ENCODE measurements at places on chromosomes 12 and 14.

DNA sequence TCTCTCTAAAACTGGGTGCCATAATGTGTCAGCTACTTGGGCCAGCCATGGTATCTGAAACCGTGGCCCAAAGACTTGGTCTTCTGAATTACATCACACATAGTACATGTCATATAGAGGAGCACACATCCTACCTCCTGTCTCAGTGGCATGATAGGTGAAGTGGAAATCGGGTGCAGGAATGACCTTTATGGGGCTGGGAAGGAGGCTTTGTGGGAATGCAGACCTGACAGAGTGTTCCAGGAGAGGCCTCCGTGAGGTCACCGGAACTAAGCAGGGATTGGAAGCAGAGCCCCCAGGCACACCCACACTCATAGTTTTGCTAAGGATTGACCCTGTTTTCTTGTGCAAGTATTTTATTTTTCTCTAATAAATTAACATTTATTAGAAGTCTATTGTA, 82.6 kb downstream of the NTF3 start:
- no peak for DNase-seq

- no peak for DNase-seq
Observed at GRCh38 chr12:50188241-50188781, 21.1 kb upstream of the CERS5 start.

DNA sequence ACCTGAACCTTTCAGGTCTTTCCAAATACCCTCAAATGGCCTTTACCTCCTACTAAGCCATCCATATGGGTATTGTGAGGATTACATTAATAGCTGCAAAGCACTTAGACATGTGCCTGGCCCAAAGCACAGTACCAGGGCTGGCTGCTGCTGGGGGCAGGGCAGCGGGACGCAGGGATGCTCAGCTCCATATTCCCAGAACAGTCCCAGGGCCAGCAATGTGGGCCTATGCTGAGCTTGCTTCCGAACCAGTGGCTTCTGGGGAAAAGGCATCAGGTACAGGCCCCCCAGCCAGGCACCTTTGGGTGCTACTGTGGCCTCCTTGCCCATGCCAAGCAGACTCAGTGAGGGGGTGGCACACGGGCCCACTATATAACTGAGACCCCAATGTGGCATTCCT, 10.4 kb downstream of the ACTN1 start:
- DNase-seq: no peak

DNA sequence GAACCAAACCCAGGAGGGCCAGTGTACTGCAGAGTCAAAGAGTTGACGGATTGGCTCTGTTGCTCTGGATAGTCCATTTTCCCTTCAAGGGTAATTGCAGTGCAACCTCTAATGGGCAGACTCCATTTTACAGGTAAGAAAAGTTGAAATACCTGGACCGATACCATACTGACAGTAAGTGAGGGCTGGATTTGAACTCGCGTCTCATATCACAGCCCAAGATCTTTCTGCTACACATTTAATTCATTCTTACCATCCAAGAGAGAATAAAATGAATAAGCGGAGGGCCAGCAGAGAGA, 356 bp upstream of the ZC3H14 start:
- no peak for DNase-seq

DNA sequence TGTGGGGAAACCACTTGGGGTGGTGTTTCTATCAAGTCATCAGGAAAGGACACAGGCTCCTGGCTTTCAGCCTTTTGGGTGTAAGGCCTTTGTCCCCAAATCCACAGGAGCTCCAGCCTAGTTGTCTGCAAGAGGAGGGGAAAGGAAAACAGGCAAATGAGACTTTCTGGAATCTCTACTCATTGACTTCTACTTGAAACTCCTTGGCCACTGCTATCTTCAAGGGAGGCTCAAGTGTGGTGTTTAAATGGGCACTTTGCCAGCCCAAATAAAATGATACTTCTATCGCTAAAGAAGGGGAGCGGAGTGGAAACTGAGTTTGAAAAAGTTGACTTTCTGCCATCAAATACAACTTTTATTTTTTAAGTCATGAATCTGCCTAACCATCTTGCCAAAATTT, 445.9 kb upstream of the RGS6 start:
- DNase-seq: no peak

- DNase-seq: peak; percentile 47
Observed at GRCh38 chr12:55720894-55721444, 776 bp downstream of the RDH5 start.

GRCh38 chr12:96352161-96352835, 47.9 kb downstream of the CDK17 start:
- no peak for DNase-seq

DNA sequence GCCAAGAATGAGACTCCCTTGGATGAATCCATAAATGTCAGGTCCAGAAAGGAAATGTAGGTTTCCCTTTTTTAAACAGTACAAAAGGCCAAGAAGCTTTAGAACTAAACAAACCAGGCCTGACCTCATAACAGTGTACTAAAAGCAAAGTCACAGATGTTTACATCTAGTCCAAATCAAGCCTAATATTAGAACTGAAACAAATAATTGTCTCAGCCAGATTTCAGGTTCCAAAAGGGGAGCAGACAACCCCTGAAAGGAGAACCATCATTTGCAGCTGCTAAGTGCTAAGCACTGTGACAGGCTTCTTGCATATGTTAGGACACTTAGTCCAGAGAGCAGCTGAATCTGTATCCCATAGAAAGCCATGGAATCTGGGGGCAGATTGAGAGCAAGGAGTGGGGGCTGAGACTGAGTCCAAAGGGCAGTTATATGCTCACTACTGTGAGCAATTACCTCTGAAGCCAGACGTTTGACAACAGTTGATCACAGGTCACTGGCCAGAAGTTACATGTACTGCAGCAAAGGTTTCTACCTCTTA, 90.1 kb downstream of the STXBP6 start:
- DNase-seq: no peak

DNA sequence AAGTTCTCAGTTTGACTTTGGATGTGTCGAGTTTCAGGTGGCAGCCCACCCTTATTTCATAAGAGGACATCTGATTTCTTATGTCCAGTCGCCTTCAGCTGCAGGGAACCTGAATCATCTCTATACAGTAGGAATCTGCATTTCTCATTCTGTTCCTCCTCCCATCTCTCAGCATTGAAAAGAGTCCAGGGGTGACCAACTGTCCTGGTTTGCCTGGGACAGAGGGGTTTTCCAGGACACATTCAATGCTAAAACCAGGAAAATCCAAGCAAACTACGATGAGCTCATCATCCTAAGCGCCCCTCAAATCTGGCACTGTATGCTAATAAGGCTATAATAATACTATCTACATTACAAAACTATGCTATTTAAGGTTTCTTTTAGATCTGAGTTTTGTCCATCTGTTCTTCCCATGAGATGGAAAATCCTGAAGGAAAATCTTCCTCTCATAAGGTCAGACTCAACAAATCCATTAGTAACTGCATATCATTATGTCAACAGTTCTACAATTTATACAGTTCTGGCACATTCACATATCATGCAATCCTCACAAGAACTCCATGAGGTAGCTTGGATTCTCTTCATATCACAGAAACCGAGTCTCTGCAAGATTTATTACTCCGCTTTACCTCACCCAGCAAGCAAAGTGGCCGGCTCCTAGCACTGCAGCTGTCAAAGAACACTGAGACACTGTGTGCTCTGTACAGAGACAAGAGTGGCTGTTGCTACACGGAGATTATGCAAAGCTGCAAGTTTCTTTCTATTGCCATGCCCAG, 15.6 kb upstream of the CALM1 start:
- DNase-seq: no peak

DNA sequence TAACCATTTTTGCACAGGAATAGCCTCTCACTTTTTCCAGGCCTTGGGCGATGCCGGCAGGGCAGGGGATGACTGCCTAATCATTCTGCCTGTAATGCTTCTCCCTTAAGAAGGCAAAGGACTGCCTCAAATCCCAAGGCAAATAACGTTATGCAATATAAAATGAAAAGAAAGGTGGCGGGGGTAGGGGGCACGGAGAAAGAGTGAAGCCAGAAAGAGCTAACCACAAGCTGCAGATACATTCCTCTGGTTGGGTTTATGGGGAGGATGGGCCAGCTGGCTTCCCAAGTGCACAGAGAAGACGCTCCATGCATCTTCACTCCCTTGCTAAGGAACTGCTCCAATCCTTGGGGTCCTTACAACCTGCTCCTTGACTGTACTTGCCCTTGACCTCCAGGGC, 229.5 kb downstream of the FOXN3 start:
- DNase-seq: no peak

DNA sequence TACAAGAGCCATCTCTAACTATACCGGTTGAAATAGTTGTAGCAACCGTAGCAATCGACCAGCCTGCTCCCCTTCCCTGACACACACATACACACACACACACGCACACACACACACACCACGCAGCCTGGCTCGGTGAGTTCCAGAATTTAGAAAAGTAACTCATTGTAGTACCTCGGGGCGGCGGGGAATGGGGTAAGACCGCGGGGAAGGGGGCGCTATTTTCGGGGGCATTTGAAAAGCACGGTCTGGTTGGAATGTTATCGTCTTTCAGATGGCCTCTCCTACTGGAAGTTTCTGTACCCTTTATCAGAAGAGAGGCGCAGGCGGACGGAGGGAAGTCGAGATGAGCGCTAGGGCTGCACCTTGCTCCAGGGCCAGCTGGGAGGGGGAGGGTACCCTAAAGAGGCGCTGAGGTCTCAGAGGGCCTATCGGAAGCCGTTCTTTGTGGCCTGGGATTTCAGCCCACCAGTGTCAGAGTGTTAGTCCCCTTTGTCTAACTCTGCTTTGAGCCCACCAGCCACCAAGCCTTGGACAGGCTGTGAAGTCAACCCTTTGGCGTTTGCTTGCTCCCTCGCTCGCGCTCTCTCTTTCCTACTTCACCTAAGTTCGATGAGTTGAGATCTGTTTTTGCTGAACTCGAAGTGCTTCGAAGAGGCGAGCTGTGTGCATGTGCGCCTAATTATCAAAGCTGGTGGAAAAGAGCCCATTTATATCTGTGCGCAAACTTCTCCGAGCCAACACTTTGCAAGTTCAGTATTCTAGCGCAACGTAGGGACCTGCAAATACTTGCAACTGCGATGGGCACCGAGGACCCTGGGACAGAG, 837 bp downstream of the COL2A1 start:
- DNase-seq: no peak

DNA sequence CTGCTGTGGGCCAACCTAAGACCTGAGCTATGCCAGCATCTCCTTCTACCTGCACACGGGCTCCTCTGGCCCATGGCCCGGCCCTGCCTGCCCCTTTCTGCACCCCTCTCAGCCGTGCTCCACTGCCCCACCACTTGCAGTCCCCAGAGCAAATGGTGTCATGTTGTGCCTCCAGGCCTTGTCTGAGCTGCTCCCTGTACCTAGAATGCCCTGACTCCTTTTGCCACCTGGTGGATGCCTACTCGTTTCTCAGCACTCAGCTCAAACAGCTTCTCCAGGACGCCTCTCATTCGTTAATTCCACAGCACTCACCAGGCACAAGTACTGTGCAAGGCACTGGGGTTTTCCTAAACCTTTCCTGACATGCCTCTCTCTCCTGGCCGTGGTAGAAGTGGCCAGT, 63.2 kb upstream of the PNMA1 start:
- DNase-seq: no peak

GRCh38 chr12:111362687-111363475, 6.0 kb downstream of the PHETA1 start:
- DNase-seq: no peak

DNA sequence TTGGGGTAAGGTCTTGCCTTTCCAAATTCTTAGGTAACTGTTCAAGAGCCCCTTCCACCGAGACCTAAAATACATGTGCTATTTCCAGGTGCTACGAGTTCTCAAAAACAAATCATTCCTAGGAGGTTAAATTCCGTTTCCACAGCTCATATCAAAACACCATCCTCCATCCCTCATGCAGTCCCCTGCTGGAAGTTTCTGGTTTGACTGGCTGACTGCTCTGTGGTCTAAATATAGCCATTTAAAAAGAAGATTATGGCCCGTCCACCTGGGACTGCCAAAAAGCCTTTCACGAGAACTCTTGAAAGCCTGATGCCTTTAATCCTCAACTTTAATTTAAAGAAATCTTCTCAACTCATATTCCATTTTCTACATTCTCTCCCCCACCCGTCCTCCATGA, 201.5 kb upstream of the MYL2 start:
- no peak for DNase-seq

DNA sequence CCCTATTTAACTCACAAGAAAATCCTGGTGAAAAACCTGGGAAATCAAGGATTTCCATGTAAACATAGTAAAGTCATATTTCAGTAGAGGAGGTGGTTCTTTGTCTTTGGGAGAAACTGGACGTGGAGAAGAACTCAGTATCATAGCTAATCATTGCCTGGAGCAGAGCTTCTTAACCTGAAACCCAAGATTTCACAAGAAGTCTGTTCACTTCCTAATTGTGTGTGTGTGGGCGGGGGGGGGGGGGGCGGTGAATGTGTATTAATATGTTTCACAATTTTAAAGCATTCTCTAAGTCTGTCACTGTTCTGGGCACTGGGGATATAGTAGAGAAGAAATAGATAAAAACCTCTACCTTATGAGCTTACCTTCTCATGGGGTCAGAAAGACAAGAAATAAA, 96.7 kb upstream of the PPP4R3A start:
- no peak for DNase-seq

- peak; percentile 66 for DNase-seq
Observed at GRCh38 chr14:56119201-56119981, 1.2 kb downstream of the PELI2 start.

DNA sequence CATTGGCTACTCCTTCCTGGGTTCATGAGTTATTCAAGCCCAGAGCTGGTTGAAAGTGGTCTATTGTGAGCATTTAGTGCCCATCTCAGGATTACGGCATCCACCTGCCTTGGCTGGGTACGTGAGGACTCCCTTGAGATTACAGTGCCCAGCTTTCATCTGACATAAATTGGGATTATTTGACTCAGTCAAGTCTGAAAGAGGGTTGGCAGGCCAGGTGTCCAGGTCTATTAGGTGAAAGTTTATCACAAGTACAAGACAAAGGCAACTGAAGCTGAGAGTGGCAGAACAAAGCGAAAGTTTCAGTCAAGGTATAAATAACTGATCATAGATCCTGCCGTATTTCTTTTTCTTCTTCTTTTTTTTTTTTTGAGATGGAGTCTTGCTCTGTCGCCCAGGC, 84.6 kb upstream of the ATF7IP start:
- no peak for DNase-seq

- DNase-seq: no peak
Observed at GRCh38 chr14:53032838-53033390, 82.1 kb upstream of the FERMT2 start.

DNA sequence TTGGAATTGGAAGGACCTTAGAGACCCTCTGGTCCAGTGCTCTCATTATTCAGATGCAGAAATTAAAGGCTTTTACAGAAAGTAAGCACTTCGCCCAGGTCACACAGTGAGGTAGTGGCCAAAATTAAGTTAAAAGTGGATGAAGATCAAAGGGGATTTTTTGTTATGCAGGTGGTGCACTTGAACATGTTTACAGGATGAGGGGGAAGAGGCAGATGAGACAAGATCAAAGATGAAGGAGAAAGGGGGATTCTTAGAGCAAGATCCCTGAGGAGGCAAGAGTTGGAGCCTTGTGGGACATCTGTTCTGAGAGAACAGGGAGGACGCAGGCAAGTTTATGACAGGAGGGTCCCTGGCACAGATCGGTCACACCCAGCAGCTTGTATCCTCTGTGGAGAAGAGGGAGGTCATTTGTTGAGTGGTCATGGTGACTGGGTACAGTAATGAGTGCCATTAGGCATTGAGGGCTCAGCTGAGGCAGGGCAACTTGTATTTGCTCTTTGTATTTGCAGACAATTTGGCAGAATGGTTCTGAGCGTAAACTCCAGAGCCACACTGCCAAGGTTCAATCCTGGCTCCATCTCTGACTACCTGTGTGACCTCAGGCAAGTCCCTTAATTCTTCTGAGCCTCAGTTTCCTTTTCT, 84.0 kb downstream of the BORCS5 start:
- no peak for DNase-seq
